Panc1 (cell line): ENCODE measurements at places on chromosomes 6 and 20.

- no peaks in the 10 kb centered on the region; the same call in 1 of the 2 replicates for H3K27me3 ChIP-seq
- peaks cover 4% of the 10 kb centered on the region; the same call in 1 of the 2 replicates for H3K4me1 ChIP-seq
- DNase-seq, result peak; percentile 67
- H3K36me3 ChIP-seq, result no peaks in the 10 kb centered on the region
- H3K4me3 ChIP-seq, result peak overlapping the region; percentile 51
These were observed 14.3 kb downstream of the KLHL31 start for GRCh38 chr6:53651205-53651763.

DNA sequence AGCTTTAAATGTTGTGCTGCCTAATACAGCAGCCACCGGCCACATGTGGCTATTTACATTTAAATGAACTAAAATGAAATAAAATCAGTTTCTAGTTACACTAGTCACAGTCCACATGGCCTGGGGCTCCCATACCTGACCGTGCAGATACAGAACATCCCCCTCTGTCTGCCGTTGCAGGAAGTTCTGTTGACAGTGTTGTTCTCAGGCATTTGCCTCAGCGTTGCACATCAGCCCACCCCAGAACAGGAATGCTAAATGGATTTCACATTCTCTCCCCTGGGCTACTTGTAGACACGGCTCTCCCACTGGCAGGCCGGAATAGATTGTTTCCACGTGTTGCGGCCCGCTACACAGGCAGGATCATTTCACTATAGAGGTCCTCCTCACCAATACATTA is 26.3 kb downstream of the JAG1 start:
- DNase-seq, result no peak

GRCh38 chr6:36721369-36722140 is 23.9 kb downstream of the RAB44 start:
- no peak overlapping the region for H3K27ac ChIP-seq
- DNase-seq, result no peak
- no peaks in the 10 kb centered on the region for H3K27me3 ChIP-seq
- H3K36me3 ChIP-seq, result no peaks in the 10 kb centered on the region
- H3K4me1 ChIP-seq, result no peaks in the 10 kb centered on the region
- H3K4me3 ChIP-seq, result no peak overlapping the region

DNA sequence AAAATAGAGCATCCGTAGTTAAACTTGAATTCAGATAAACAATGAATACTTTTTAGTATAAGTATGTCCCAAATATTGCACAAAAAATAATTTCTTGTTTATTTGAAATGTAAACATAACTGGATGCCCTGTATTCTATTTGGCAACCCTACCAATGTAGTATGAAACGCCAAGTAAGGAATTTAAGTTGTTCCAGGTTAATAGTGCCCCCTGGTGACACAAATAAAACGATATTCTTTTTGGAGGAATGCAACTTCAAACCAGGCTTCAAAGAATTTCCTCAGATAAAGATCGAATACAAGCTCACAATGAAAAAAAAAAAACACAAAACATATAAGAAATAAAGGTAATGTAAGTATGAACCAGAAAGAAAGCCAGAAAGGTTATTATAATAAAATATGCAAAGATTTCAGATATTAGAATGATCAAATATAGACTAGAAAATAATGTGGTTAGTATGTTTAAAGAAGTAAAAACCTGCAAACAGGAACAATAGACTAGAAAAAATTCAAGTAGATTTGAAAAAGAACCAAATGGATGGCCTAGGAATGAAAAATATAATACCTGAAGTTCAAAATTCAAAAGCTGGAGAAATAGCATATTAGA is 18.4 kb upstream of the AKAP7 start:
- no peak overlapping the region for H3K27ac ChIP-seq
- no peak overlapping the region for H3K4me3 ChIP-seq
- H3K36me3 ChIP-seq, result no peaks in the 10 kb centered on the region
- DNase-seq, result peak; percentile 28

GRCh38 chr20:10398834-10399369 is 35.1 kb downstream of the MKKS start:
- H3K27ac ChIP-seq, result no peak overlapping the region
- H3K36me3 ChIP-seq, result no peaks in the 10 kb centered on the region
- no peaks in the 10 kb centered on the region for H3K4me1 ChIP-seq
- no peak for DNase-seq

DNA sequence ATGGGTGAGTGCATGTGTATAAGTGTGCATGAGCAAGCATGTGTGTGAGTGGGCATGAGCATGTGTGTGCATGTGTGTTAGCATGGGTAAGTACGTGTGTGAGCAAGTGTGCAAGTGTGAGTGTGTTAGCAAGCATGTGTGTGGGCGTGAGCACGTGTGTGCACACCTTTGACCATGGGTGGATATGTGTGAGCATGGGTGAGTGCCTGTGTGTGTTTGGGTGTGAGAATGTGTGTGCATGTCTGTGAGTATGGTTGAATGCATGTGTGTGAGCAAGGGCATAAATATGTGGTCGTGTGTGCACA is 84.6 kb downstream of the DLL1 start:
- H3K36me3 ChIP-seq, result no peaks in the 10 kb centered on the region
- H3K27me3 ChIP-seq, result peaks cover 7% of the 10 kb centered on the region

DNA sequence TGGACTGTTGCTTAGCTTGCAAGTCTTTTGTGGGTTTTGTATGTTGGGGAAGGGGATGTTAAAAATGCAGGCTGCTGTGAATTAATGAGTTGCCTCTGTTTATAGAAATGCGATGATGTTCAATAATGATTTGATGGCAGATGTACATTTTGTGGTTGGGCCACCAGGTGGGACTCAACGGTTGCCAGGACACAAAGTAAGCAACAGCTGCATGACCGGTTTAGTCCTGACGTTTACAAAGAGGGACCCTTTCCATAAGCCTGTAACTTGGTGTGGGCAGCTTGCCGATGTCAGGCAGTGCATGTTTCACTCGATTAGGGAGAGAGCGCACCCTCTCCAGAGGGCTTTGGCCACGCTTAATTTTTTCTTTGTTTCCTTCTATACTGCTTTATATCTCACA is 1.3 kb downstream of the BTBD3 start:
- peaks cover 2% of the 10 kb centered on the region; the same call in 1 of the 2 replicates for H3K36me3 ChIP-seq
- H3K4me1 ChIP-seq, result peaks cover 8% of the 10 kb centered on the region; the same call in 1 of the 2 replicates
- H3K27ac ChIP-seq, result no peak overlapping the region
- no peaks in the 10 kb centered on the region for H3K27me3 ChIP-seq

DNA sequence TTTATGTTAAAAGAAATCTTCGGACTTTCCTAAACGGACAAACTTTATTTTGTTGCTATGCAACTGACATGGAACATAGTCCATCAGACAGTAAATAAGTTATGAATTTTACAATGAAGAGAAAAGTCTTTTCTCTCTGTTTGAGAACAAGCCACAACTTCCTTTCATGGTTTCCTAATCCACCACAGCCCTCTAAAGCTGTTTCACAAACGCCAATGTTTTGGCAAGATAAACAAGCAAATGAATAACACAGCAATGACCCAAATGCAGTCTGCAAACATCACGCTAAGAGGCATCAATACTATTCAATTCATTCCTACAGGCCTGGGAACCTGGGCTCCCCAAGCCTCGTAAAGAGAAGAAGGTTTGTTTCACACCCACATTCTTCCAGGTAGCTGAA is 60.4 kb downstream of the HAO1 start:
- no peaks in the 10 kb centered on the region for H3K27me3 ChIP-seq
- no peaks in the 10 kb centered on the region for H3K36me3 ChIP-seq
- H3K27ac ChIP-seq, result no peak overlapping the region
- no peaks in the 10 kb centered on the region for H3K4me1 ChIP-seq

- H3K27ac ChIP-seq, result no peak overlapping the region
- H3K36me3 ChIP-seq, result no peaks in the 10 kb centered on the region
- H3K27me3 ChIP-seq, result no peaks in the 10 kb centered on the region
- H3K4me1 ChIP-seq, result peaks cover 7% of the 10 kb centered on the region
- H3K4me3 ChIP-seq, result no peak overlapping the region
These were observed 37.9 kb downstream of the VSTM2L start for GRCh38 chr20:37940858-37941257.

DNA sequence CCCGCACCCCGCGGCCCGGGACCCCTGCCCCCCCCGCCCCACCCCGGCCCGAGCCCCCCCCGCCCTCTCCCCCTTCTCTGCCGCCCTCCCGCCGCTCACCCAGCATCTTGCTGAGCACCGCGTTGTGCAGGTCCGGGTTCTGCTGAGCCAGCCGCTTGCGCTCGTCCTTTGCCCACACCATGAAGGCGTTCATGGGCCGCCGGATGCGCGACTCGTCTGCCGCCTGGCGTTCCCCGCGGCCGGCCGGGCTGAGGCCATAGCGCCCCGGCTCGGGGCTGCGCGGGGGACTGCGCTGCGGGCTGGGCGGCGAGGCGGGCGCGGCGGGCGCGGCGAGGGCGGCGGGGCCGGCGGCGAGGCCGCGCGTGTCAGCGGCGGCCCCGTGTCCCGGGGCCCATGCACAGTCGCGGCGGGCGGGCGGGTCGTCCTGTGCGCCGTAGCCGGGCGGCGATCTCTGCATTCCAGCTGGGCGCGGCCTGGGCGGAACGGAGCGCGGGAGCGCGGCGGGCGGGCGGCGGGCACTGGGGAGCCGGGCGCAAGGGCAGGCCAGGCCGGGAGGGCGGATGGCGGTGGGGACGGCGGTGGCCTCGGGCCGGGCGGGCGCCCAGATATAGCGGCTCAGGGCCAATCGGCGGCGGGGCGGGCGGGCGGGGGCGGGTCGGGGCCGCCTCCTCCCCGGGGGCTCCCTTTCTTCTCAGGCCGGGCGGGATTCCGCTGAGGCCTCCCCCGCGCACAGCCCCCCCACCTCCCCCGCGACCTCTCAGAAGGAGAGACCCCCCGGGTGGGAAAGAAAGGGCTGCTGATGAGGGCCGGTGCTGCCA is at the start of gene SOX18:
TSS of gene SOX18 (minus strand) at position 580 of the 818 bp plus-strand sequence. CDS start at position 457, 123 bp downstream.
- no peaks in the 10 kb centered on the region for H3K27me3 ChIP-seq
- H3K27ac ChIP-seq, result peak within 1 kb of the TSS; percentile 84
- no peak for DNase-seq
- H3K36me3 ChIP-seq, result no peaks in the 10 kb centered on the region
- peak within 1 kb of the TSS; percentile 33 for H3K4me3 ChIP-seq
- H3K4me1 ChIP-seq, result peaks cover 58% of the 10 kb centered on the region

DNA sequence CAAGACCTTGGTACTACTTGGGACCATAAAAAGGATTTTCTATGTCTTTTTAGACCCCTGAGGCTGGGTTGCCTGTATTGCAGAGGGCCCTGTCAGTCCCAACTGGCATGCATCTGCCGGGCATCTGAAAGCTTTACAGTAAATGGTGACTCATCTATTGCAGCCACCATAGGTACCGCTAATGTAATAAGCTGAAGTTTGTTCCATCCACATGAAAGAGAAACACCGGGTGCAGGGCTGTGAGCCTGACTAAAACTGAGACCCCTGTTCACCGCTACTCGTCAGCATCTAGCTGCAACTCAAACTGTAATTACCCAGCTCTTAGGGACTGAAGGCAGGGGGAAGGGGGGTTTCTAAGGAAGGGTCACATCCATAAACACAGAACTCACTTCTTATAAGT is 49.5 kb downstream of the TRERF1 start:
- no peak overlapping the region for H3K4me3 ChIP-seq
- no peaks in the 10 kb centered on the region for H3K27me3 ChIP-seq

- H3K4me1 ChIP-seq, result no peaks in the 10 kb centered on the region
- no peaks in the 10 kb centered on the region for H3K36me3 ChIP-seq
- H3K27me3 ChIP-seq, result peaks cover 17% of the 10 kb centered on the region
- H3K4me3 ChIP-seq, result no peak overlapping the region
- H3K27ac ChIP-seq, result no peak overlapping the region
These were observed 2.0 kb upstream of the MAFB start for GRCh38 chr20:40690836-40691565.

DNA sequence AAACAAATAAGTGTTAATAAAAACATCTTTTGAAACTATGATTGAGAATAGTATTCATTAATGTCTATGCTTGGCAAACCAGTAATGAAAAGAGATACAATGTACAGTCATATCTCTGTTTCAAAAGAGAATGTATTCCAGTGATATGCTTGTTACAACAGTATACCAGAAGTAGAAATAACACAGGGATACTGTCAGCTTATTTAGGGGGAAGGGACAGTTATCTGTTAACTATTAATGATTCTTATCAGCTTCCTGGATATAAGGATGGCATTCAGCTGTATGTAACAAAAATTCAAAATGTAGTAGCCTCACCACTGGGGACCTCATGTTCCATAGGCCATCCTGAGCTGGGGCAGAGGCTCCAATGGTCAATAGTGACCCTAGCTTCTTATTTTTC is 103.8 kb upstream of the TBX18 start:
- H3K27ac ChIP-seq, result no peak overlapping the region
- H3K36me3 ChIP-seq, result no peaks in the 10 kb centered on the region
- no peak overlapping the region for H3K4me3 ChIP-seq
- no peaks in the 10 kb centered on the region; the same call in 1 of the 2 replicates for H3K27me3 ChIP-seq
- H3K4me1 ChIP-seq, result no peaks in the 10 kb centered on the region
- DNase-seq, result no peak

- H3K36me3 ChIP-seq, result no peaks in the 10 kb centered on the region
- no peaks in the 10 kb centered on the region for H3K4me1 ChIP-seq
- H3K27me3 ChIP-seq, result no peaks in the 10 kb centered on the region
- H3K4me3 ChIP-seq, result no peak overlapping the region
These were observed 420.6 kb upstream of the MMS22L start for GRCh38 chr6:97703661-97704060.

DNA sequence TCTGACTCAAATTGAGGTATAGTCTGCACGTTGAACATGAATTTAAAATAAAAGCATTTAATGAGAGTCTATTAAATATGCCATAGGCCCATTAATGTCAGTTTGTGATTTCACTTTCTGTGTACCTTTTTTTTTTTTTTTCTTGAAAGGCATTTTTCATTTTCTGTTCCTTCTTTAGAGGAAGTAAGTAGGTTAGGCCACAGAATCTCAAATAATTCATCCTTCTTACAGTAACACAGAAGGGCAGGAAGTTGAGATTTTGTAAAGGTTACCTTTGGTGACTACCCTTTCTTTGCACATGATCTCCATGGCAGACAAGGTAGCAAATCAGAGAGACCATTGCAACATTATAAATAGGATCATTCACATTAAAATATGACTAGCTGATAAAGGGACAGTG is 9.6 kb downstream of the L3MBTL3 start:
- no peaks in the 10 kb centered on the region for H3K36me3 ChIP-seq
- H3K27ac ChIP-seq, result no peak overlapping the region
- no peak for DNase-seq

DNA sequence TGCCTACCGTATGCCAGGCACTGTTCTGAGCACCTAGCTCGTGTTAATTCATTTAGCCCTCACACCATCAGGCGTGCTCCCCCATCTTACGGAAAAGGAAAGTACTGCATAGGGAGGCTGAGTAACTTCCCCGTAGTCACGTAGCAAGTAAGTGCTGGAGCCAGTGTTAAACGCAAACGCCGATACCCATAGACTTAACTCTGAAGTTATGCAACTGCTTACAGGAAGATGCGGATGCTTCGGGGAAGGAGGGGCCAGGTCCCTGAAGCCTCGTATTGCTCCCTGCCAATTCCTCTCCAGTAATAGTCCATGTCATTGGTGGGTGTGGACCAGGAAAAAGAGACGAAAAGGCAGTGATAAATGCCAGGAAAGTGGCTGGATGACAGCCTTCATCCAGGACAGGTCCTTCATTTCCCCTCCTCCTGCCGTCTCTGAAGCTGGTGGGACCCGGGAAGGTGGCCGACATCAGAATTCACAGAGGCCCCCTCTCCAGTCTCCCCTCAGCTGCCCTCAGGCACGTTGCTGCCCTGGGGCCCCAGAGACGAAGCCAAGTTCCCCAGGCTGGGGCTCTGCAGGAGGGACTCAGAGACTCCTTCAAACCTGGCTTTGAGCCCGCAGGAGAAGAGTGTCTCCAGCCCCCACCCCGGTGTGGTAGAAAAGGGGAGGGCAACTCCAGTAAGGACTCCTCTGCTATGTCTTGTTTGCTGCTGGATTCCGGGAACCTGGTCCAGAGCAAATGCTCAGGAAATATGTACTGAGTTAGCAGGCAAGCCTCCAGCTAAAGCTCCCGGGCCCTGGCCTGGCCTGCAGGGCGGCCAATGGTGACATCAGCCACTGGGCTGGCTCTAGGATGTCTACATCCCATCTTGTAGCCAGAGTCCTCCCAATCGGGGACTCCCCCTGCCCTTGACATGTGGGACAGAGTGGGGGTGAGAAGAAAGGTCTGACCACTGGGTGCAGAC is 37.8 kb downstream of the RAB44 start:
- no peaks in the 10 kb centered on the region for H3K36me3 ChIP-seq
- H3K27ac ChIP-seq, result no peak overlapping the region; the same call in 1 of the 2 replicates
- H3K27me3 ChIP-seq, result no peaks in the 10 kb centered on the region
